ENCODE measurements at places on chromosomes 5 and 9.

- DNase-seq, result no peak
These were observed 1703.8 kb downstream of the MAT2B start for GRCh38 chr5:165209101-165209727.

DNA sequence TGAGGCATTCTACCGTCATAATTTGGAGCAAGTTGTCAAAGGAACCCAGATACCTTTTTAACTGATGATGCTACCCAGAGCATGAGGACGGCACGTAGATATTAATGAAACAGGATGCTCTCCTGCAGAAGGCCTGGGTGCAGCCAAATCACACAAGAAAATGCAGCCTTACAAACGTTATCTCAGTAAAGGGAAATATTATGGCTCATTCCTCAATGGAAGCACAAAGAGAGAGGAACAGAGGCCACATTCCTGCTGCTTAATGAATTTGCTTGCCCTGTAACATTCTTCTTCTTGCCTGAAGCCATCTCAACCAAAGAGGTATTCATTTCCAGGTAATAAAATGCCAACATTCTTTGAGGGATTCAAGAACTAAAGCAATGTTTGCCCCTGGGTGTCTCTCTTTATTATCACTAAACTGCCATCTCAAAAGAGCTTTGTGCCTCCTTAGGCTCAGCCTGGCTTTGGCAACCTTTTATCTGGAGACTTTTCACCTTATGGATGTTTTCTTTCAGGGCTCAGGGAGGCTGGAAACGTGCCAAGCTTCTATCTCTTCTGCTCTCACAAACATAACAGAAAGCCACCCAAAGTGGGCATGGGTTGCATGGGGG, 92.9 kb downstream of the TNC start:
- no peak for DNase-seq

- DNase-seq, result no peak
These were observed 6.4 kb upstream of the P4HA2 start for GRCh38 chr5:132233811-132234683.

GRCh38 chr5:68021227-68021626, 194.3 kb upstream of the PIK3R1 start:
- no peak for DNase-seq

DNA sequence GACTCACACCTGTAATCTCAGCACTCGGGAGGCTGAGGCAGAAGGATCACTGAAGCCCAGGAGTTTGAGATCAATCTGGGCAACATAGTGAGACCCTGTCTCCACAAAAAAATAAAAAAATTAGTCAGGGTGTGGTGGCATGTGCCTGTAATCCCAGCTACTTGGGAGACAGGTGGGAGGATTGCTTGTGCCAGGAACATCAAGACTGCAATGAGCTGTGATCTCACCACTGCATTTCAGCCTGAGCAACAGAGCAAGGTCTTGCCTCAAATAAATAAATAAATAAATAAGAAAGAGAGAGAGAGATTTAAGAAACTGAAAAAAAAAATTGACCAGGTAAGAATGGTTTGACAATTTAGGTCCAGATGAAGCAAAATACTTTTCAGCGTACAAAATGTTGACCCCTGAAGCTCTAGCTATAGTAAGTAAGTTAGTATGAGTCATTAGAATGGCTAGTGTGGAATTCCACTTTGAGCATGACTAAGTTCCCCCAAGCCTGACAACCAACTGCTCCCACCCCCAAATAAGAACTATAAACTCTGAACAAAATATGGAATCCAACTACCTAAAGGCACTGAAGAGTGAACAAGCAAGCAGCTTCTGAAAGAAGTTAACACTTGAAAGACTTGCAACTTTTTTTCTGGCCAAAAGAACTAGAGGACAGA, 217.8 kb upstream of the TLE4 start:
- DNase-seq, result no peak

DNA sequence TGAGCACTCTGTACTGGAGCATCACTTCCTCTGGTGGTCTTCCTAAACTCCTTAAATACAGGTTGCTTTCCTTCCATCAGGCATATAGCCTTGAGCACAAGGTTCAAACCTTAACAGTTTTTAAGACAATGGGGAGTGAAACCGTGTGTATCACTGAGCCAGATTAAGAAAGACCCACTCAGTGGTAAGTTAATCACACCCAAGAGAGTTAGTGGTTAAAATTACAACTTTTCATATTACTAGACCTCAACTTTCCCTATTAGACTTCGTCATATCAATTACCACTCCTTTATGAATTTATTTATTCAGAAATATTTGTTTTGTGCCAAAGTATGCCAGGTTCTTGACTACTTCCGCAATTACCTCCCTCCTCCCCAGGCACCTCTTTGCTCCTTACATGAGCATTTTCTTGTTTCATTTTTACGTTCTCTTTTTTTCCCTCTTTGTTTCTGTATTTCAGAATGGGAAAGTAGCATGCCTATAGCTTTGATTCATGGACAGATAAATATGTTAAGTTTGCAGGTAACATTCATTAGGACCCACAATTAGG, 351.0 kb downstream of the KIAA0825 start:
- DNase-seq, result no peak

DNA sequence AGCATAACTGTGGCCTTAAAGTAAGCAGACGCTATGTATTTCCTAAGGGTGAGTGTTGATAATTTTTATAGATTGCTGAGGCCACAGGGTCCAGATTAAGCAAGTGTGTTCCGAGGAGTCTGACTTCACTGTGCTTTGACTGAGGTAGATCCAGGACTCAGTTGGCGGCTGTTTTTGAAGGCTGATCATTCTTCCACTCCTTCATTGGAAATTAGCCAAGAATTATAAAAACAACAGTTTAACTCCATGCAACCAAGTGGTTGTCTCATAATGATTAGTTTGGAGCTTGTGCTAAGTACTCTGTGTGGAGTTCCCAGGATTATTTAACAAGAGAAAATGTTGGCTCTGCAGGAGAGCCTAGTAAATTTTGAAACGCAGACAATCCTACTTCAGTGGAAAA, 19.1 kb downstream of the IQGAP2 start:
- no peak for DNase-seq

DNA sequence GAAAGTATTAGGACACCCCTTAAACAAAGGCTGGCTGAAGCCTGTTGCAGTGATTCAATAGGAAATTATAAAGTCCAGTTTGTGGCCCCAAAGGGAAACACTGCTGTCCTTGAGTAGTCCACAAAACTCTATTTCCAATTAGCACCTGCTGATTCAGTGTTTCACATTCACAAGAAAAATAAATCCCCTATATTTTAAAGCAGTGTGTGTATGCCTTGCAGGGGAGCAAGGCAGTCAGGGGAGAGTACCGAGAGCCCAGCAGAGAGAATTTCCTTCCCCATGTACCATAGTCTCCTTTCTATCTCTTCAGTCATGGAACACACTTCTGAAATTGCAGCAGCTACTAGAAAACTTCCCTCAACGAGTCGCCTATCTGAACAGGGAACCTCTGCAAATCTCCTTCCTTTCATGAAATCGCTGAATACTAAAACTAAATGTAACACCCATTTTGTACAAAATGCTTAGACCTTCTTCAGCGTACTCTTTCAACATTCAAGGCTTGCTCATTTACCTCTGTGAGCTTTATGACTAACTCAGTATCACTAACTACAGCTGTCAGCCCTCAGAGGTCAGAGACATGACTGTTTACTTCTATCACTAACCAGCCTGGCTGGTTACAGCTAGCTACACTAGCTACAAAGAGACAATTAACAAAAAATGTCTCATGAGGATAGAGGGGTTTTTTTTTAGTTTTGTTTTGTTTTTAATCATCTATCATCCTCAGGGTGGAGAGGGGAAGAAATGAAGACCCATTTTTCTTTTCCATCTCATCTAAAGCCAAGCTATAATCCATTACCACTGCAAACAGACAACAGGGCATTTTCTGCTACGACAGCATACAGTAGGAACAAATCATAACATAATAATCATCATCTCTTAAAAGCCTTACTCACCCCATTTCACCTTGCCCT, 188.7 kb downstream of the EBF1 start:
- no peak for DNase-seq

GRCh38 chr5:109247986-109248385, 161.8 kb downstream of the PJA2 start:
- DNase-seq, result no peak

GRCh38 chr5:137155261-137156000, 343.7 kb downstream of the SPOCK1 start:
- DNase-seq, result no peak

DNA sequence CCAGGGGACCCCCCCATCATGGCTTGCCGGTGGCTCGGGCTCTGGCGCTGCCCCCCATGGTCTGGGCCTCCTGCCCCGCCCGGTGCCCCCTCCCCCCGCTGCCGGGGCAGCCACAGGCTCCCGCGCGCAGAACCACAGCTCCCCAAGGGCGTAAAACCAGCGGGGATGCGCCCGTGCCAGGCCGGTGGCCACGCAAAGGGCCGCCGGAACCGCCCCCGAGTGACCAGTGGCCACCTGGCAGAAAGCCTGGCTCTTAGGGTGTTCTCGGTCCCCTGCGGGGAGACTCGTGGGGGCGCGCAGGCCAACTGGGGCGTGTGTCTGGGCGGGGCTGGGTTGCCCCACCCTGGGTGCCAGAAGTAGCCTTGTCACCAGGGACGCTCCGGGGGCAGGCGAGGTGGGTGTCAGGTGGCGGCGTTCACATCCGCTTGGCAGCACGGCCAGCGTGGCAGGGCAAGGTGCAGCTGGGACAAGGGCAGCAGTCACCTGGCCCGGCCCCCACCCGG, 515 bp upstream of the AGPAT2 start:
- DNase-seq, result no peak

GRCh38 chr9:127905004-127905728, 5.8 kb upstream of the ST6GALNAC6 start:
- no peak for DNase-seq

DNA sequence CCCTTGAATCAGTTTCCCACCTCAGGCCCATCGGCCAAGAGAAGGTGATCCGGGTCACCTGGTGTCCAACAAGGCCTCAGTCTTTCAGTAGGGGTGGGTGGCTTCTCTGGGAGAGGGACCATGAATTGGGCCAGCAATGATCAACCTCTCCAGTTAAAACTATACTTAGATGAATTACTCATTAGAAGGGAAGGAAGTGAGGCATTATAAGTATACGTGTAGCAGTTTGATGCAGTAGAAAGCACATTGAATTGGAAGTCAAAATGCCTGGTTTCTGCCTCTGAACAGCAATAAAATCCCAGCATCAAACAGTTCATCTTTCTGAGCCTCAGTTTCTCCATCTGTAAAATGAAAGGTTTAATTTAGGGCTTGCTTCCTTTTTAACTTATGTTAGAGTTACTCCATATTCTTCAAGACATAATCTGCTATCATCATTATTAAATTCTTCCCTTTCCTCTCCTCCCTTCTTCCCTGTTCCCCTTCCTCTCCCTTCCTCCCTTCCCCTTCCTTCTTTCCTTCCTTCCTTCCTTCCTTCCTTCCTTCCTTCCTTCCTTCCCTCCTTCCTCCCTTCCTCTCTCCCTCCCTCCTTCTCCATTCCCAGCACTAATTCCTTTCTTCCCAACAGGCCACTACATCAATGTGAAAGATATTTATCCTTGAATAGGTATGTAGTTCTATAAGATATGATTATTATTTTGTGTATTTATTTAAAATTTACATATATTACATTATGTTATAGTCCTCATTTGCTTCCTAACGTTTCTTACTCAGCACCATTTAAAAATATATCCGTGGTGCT, 18.6 kb upstream of the TMEM174 start:
- DNase-seq, result no peak

DNA sequence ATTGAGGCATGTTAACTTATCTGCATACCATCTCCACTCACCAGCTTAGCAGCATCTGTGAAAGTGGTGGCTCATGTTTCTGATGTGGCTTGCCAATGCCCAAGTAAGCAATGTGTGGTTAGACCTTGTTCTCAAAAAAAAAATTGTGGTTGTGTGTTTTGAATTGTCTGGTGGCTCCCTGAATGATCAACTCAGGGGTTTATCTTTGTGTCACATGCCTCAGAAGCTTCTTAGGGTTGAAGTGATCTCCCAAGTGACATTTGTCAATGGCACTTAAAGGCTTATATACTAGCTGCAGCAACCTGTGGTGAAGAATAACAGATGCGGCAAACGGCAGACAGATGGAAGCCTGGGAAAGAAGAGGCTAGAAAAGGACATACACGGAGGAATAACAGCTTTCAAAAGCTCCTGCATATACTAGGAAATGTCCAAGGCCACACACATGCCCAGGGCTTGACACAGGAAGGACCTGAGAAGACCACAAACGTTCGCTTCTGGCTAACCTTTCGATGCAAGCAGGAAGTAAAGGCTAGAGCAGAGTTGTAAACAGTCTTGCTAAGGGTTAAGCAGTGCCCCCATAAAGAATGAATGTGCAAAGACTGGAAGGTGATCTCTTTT, 42.2 kb upstream of the FSD1L start:
- DNase-seq, result no peak

GRCh38 chr9:76373173-76373783, 20.9 kb downstream of the RFK start:
- no peak for DNase-seq

DNA sequence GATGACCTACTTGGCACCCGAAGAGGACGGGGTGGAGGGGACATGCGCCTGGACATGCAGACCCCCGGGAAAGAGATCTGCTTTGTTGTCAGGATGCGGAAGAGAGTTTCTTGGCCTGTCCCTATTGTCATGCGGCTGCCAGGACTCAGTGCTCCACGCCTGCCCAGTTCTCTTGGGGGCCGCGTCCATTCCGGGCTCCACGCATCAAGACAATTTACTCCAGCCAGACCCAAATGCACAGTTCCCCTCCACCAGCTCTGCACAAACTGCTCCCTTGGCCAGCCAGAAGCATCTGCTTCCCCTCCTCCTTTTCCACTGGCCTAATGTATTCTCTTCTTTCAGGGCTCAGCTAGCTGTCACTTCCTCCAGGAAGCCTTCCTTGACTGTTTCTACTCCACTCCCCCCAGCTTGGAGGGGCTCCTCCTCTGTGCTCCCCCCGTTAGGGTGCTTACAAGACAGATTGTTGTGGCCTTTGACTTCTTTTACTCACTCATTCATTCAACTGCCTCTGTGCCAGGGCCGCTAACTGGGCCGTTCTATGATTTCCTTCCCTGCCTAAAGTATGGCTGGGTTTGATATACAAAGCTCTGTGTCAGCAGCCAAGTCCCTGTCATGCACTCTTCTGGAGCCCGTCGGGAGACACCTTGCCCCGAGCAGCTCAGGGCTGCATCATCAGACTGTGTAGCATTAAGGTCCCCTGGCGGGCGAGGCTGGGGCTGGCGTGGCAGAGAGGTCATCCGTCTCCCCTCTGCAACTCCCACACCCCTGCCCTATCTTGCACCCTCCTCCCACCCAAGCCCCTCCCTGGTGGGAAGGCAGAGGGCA, 6.6 kb downstream of the FIBCD1 start:
- DNase-seq, result no peak

DNA sequence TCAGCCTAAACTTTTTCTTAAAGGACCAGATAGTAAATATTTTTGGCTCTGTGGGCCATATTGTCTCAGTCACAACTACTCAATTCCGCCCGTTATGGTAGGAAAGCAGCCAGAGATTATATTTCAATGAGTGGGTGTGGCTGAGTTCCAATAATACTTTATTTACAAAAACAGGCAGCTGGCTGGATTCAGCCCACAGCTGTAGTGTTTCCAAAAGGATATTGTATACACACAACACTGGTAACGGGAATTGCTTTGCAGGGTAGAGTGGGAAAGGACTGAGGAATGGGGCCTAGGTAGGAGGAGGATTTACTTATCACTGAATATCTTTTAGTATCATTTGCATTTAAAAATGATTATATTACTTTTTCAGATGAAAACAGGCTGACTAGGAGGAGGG, 21.0 kb downstream of the GCNT4 start:
- no peak for DNase-seq

Measured in NCI-H2081 treated with DMSO at 0.1 percent for 48 hours (cell line).